Activated T-helper 1 cell treated with anti-CD3 and anti-CD28 coated beads, Interleukin-12 subunit alpha, Interleukin-12 subunit beta, Interleukin-2, Interleukin-4 antibody, amounts not matched to agents 30 ng/mL and 10 ng/mL and 1 ng/mL, durations not matched to agents 14 hours and 24 hours and 36 hours (primary cell): ENCODE measurements at places on chromosomes 7 and 10. TPM values are rescaled to one million over a fixed set of nuclear protein-coding genes. Genes with fewer than 3 reads are reported as not detected.

C10orf53 gene
- not detected in 2 replicates for total RNA-seq

CRPPA gene
- 0.91 and 1.1 TPM in 2 replicates for total RNA-seq

- no peaks in the 10 kb centered on the region for H3K36me3 ChIP-seq
- no peaks in the 10 kb centered on the region for H3K4me1 ChIP-seq
- no peaks in the 10 kb centered on the region for H3K27me3 ChIP-seq
- H3K4me3 ChIP-seq = no peak overlapping the region
- no peak overlapping the region for H3K27ac ChIP-seq
Observed at GRCh38 chr7:123864012-123864411, 19.0 kb downstream of the HYAL4 start.

- H3K27me3 ChIP-seq = peaks cover 31% of the 10 kb centered on the region
- no peak overlapping the region for H3K27ac ChIP-seq
- H3K36me3 ChIP-seq = no peaks in the 10 kb centered on the region
- no peak overlapping the region for H3K4me3 ChIP-seq
- DNase-seq = no peak
Observed at GRCh38 chr7:1401011-1401410, 58.3 kb downstream of the MICALL2 start.

DNA sequence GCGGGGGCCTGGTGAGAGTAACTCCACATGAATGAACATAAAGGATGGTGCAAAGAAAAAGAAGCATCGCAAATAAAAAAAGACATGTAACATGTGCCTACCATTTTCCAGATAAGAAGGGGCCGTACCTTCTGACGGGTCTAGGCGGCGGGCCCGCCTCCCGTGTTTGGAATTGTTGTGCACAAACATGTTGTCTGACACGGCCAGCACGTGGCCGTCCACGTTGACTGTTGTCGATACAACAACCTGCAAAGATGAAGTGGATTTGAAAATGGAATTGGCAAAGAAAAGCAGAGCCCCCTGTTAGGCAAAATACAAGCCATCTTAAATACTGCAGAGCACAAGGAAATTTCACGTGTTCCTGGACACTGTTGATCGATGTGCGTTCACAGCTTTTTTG is 90.7 kb downstream of the EBF3 start:
- no peaks in the 10 kb centered on the region for H3K4me1 ChIP-seq
- H3K27ac ChIP-seq = no peak overlapping the region
- no peak for DNase-seq
- H3K36me3 ChIP-seq = no peaks in the 10 kb centered on the region
- H3K4me3 ChIP-seq = no peak overlapping the region
- no peaks in the 10 kb centered on the region for H3K27me3 ChIP-seq

GRCh38 chr7:137801003-137801402 is 45.8 kb downstream of the DGKI start:
- no peaks in the 10 kb centered on the region for H3K4me1 ChIP-seq
- no peak for DNase-seq
- H3K4me3 ChIP-seq = no peak overlapping the region
- no peak overlapping the region for H3K27ac ChIP-seq

DNA sequence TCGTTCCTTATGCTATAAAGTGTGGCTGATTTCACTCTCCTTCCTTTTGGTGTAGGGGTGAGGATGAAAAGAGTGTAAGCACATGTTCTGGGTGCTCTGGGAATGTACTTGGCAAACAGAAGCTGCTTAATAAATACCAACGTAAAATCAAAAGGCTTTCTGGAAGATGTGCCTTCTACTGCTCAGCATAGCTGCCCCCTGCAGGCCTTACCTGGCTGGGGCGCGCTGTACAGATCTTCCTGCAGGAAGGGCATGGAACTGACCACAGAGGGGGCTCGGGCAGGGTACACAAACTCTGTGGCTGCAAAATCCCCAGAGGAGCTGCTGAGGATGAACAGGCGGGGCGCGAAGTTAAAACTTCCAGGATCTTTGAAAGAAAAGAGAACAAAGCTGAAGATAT is 169.4 kb downstream of the SVIL start:
- H3K36me3 ChIP-seq = peaks cover 15% of the 10 kb centered on the region
- DNase-seq = no peak
- no peak overlapping the region for H3K4me3 ChIP-seq
- H3K27me3 ChIP-seq = no peaks in the 10 kb centered on the region
- no peak overlapping the region for H3K27ac ChIP-seq

DNA sequence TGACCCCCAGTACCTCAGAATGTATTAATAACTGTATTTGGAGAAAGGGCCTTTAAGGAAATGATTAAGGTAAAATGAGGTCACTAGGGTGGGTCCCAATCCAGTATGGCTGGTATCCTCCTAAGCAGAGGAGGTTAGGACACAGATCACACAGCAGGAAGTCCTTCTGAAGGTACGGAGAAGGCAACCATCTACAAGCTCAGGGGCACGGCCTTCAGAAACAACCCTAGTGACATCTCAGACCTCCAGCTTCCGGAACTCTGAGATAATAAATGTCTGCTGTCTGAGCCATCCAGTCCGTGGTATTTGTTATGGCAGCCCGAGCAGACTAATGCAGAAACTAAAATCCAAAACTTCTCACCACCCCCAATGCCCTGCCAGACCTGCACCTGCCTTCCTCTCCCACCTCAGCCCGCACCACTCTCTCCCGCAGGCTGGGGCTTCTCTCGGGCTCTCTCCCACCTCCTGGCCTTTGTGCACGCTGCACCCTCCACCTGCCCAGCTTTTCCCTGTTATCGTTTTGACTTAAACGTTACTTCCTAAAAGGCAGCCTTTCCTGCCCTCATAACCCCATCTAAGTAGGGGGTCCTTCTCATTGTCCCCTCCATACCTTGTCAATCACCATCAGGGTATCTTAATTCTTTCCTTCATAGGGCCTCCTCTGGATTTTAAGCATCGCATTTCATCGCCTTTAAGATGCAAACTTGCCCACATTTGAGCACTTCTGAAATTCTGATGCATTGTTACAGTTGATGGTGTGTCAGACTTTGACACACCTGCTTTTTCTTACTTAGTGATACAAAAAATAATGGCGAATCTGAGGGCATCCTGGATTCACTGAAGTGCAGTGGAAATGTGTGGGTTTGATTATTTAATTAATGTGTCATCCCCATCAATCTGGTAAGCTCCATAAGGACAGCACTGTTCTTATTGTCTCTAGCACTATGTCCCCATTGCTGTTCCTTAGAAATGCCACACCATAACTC is 32.2 kb upstream of the AQP1 start:
- H3K27ac ChIP-seq = no peak overlapping the region
- no peaks in the 10 kb centered on the region for H3K36me3 ChIP-seq
- DNase-seq = no peak
- no peaks in the 10 kb centered on the region for H3K27me3 ChIP-seq

DNA sequence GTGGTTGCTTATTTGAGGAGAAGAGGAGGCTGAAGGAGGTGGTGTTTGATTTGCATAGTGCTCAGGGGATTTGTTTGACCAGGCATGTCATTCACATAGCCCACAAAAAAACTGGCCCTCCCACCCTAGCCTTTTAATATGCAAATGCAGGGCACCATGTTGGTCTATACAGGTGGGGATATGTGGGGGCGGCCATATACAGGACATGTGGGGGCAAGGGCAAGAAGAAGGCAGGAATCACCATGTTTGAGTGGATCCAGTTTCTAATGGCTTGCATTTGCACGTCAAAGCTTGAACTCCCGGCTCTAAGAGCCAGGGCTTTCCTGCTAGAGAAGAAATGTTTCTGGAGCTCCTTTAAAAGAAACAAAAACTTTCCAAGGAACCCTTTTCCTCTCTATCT is 541.0 kb downstream of the ZWINT start:
- H3K27me3 ChIP-seq = no peaks in the 10 kb centered on the region
- no peak for DNase-seq
- H3K4me3 ChIP-seq = no peak overlapping the region
- H3K27ac ChIP-seq = no peak overlapping the region
- H3K4me1 ChIP-seq = no peaks in the 10 kb centered on the region

GRCh38 chr7:19111474-19112273 is 5.8 kb downstream of the TWIST1 start:
- H3K27me3 ChIP-seq = peaks cover 85% of the 10 kb centered on the region
- no peak overlapping the region for H3K4me3 ChIP-seq
- no peak overlapping the region for H3K27ac ChIP-seq
- no peak for DNase-seq

DNA sequence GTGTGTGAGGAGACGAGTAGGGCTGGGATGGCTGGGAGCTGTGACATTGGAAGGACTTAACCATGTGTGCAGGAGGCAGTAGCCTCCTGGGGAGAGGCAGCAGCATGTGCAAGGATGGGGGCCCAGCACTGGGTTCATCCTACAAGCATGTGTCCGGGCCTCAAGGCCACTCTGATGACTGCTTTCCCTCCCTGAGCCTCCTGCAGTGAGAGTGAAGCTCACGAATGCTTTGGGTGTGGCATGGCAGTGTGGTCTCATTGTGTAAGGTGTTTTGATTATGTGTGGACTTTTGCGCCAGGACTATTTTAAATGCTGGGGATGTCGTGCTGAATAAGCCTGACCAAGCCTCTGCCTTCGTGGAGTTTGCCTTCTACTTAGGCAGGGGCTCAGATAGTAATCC is 122.0 kb upstream of the INSYN2A start:
- H3K27ac ChIP-seq = no peak overlapping the region
- no peaks in the 10 kb centered on the region for H3K36me3 ChIP-seq
- no peak for DNase-seq
- peaks cover 2% of the 10 kb centered on the region for H3K27me3 ChIP-seq

DNA sequence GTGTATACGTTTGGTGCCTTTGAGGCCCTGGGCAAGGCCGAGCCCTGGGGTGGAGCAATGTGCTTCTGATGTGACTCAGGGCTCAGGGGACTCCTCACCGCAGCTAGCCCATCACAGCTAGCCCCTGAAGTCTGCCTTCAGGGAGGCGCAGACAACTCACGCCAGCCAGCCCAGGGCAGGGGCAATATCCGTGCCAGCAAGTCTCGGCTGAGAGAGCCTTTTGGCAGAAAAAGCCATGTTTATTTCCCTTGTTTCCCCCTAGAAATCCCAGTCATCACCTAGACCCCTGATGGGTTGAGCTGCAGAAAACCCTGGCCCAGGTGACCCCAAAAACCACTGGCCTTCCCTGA is 90.4 kb downstream of the CHST15 start:
- H3K27ac ChIP-seq = no peak overlapping the region
- no peaks in the 10 kb centered on the region for H3K4me1 ChIP-seq
- DNase-seq = no peak
- H3K36me3 ChIP-seq = no peaks in the 10 kb centered on the region
- no peaks in the 10 kb centered on the region for H3K27me3 ChIP-seq

DNA sequence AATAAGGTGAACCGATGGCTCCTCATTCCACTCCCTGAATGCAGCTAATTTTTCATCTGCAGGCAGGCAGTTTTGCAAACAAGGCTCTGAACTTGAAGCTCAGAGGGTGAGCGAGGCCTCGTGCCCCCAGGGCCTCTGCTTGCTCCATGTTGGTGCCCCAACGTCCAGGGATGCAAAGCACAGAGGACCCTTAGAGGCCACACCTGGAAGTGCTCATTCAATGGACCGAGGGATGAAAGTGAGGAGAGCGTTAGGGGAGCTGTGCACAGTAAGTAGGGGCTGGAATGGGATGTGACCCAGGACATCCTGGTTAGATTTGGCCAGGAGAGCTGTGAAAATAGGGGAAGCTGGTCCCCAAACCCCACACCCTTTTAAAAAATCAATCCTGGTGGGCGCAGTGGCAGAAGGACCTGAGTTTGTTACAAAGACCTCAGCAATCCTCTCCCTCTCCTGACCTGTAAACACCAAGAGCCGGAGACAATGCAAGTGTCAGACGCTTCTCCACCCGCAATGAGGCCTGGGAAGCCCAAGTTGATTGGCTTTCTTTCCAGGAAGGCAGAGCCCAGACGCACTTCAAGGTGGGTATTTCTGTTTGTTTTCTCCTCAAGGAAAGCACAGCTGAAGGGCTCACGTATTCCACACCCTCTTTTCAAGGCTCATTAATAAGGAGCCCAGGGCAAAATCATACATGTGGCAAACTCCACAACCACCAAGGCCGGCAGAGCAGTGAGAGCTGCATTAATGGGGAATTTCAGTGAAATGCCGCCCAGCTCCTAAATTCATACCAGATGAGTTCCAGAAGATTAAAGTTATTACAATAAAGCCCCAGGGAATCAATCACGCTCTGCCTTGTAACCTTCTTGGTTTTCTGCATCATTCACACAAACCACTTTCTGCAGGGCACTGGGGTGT is 14.1 kb upstream of the CXCL12 start:
- DNase-seq = no peak
- H3K4me3 ChIP-seq = no peak overlapping the region
- H3K4me1 ChIP-seq = no peaks in the 10 kb centered on the region
- H3K27ac ChIP-seq = no peak overlapping the region
- no peaks in the 10 kb centered on the region for H3K36me3 ChIP-seq
